GF-D8 (cell line): ENCODE measurements at places on chromosomes 2 and 18.

- no peak for DNase-seq
These were observed 525.4 kb upstream of the SALL3 start for GRCh38 chr18:78454221-78454620.

GRCh38 chr18:68083131-68083530 lies 566.6 kb upstream of the DSEL start:
- no peak for DNase-seq

GRCh38 chr2:16194931-16195680 lies 254.8 kb downstream of the MYCN start:
- DNase-seq = no peak

- no peak for DNase-seq
These were observed 2.3 kb downstream of the ZNF513 start for GRCh38 chr2:27378096-27378808.

GRCh38 chr2:51031021-51031780 lies 731 bp downstream of the NRXN1 start:
- no peak for DNase-seq

DNA sequence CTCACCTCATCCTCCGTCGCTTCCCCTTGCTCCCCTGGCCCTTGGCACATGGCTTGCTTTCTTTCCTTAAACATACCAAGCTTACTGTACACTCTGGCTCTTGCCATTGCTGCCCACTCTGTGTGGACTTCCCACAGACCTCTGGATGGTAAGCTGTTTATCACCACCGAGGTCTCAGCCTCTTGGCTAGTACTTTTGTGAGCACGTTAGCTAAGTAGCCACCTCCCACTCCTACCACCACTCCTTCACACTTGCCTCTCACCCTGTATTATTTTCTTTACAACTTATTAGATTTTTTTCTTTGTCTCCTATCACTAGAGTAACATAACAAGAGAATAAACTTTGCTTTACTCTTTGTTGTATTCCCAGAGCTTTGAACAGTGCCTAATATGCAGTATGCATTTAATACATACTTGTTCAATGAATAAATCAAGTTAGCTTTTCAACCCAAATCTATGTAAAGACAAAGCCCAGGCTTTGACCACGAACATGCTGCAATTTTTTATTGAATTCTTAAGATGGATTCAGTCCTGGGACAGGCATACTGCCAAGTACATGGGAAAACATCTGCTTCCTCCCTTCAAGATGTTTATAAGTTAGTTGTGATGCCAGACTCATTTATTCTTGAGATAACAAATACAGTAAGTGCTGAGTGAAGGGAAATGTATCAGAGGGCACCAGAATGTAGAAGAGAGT lies 25.0 kb upstream of the MSGN1 start:
- DNase-seq = no peak

- DNase-seq = peak; percentile 80
These were observed 22.1 kb downstream of the IKZF2 start for GRCh38 chr2:213129311-213129710.

DNA sequence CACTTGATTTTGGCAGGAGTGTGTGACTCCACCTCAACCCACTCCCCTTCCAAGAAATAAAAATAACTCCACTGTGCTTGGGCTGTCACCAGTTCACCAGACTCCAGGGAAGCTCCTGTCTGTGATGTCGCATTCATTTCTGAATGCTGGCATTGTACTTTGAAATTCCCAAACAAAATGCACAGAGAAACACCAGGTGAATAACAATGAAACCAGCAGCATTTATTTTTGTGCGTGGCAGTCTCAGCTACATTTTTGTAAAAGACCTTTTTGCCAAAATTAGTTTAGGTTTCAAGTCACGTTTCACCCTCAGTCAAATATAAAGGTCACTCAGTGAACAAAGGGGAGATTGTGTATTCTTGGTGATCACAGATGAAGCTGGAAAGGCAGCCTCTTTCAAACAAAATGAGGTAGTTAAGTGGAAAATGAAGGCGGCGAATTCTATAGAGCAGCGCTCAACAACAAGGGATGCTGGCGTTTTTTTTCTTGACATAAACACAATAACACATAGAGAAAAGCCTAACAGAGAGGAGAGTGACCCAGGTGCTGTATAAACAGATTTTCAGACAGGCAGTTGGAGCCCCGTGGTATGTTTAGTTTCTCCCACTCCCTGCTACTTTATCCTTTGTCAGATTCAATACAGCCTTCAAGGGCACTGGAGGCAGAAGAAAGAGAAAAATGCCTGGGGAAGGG lies 210.3 kb upstream of the GCFC2 start:
- no peak for DNase-seq

GRCh38 chr2:129914538-129915302 lies 64.7 kb upstream of the RAB6C start:
- no peak for DNase-seq

- no peak for DNase-seq
These were observed 59.4 kb downstream of the LIPG start for GRCh38 chr18:49621301-49621700.

- peak; percentile 24 for DNase-seq
These were observed 29.6 kb downstream of the DOK1 start for GRCh38 chr2:74584088-74584645.

DNA sequence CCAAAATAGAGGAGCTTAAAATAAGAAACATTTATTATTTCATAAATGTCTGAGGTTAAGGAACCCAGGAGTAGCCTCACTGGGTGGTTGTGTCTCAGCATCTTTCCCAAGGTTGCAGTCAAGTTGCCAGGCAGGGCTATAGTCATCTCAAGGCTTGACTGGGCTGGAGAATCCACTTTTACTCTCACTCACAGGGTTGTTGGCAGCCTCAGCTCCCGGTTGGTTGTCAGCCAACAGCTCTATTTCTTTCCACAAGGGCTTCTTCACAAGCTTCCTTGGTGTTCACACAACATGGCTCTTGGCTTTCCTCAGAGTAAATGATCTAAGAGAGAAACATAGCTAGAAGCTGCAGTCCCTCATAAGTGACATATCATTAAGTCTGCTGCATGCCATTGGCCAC lies 55.6 kb upstream of the TEX51 start:
- no peak for DNase-seq

- peak; percentile 11 for DNase-seq
These were observed 157.4 kb downstream of the TAF4B start for GRCh38 chr18:26383454-26384270.

- DNase-seq = no peak
These were observed 14.6 kb downstream of the RAB31 start for GRCh38 chr18:9722691-9723090.
